ENCODE measurements at places on chromosomes 12 and 14.

DNA sequence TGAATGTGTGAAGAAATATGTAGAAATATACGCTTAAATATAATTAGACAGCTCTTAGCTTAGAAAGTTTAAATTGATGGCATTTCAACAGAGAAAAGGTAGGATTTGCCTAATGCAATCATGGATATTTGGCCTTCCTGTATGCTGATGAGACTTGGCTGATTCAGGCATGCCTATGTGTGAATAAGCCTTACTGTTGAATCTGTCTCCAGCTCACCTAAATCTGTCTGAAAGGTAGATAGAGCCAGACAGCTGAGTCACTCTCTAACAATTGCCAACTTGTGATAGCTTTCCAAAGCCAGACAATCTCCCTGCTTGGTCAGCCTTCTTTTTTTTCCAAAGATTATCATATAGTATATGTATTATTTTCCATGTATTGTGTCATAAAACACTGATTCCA, 92.8 kb upstream of the FLRT2 start:
- no peak for DNase-seq

- DNase-seq, result no peak
Observed at GRCh38 chr12:88921890-88922532, 341.7 kb upstream of the KITLG start.

- no peak for DNase-seq
Observed at GRCh38 chr12:4569261-4569660, 7.3 kb downstream of the DYRK4 start.

- DNase-seq, result no peak
Observed at GRCh38 chr14:68592948-68593556, 199.8 kb downstream of the ZFP36L1 start.

- no peak for DNase-seq
Observed at GRCh38 chr12:66713984-66714383, 35.1 kb upstream of the GRIP1 start.

DNA sequence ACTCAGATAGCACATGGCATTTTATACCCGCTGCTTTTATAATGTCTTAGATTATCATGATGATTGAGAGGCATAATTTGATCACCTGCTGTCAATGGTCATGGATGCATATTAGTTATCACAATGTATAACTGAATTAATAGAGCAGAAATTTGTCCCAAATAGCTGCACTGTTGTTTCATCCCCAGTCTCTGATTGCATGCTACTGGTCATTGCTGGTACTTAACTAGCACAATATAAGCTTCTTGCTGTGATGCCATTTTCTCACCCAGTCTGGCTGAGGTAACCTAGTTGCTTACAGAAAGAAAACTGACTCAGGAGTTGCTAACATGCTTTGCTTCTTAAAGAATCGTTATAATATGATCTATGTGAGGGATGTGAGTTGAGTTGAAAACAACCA, 76.8 kb upstream of the PLEKHA5 start:
- no peak for DNase-seq

DNA sequence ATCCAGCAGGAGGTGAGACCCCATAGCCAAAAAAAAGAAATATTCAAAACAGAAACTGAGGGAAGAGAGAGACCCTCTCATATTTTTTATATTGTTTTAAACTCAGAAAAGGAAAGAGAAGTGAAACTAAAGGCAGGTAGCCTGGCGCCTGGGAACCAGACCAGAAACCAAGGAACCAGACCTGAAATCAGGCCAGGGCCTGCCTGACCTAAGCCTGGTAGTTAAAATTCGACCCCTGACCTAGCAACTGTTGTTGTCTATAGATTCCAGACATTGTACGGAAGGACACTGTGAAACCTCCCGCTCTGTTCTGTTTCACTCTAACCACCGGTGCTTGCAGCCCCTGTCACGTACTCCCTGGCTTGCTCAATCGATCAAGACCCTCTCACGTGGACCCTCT, 38.5 kb upstream of the CD163 start:
- DNase-seq, result no peak

- DNase-seq, result no peak
Observed at GRCh38 chr12:47698055-47698454, 7.8 kb downstream of the RPAP3 start.

- no peak for DNase-seq
Observed at GRCh38 chr12:129681830-129682229, 222.0 kb downstream of the TMEM132D start.

- DNase-seq, result no peak
Observed at GRCh38 chr14:76236172-76237130, 84.7 kb downstream of the GPATCH2L start.

GRCh38 chr14:79570648-79571047, 640.7 kb downstream of the DIO2 start:
- DNase-seq, result no peak

- DNase-seq, result no peak
Observed at GRCh38 chr14:69750495-69750894, 16.4 kb upstream of the SRSF5 start.

GRCh38 chr14:36346052-36346451, 25.6 kb upstream of the MBIP start:
- no peak for DNase-seq

- no peak for DNase-seq
Observed at GRCh38 chr12:105418229-105418628, 87.7 kb downstream of the C12orf75 start.

DNA sequence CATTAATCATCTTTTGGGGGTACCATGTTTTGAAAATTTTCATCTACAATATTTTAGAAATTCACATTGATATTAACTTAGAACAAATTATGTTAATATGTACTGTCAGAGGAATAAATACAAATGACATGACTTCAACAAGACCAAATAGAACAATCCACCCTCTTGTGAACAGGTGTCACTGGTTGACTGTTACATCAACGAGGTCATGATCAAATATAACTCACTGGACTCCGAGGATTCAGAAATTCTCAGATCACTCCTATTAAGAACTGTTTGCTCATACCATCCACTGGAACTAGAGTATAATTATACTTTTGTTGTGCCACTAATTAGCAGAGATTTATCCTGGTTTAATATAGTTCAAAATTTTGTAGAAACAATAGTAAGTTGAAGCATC, 318.8 kb downstream of the PRKD1 start:
- DNase-seq, result no peak

- DNase-seq, result no peak
Observed at GRCh38 chr14:102971836-102972606, 49.6 kb downstream of the AMN start.

DNA sequence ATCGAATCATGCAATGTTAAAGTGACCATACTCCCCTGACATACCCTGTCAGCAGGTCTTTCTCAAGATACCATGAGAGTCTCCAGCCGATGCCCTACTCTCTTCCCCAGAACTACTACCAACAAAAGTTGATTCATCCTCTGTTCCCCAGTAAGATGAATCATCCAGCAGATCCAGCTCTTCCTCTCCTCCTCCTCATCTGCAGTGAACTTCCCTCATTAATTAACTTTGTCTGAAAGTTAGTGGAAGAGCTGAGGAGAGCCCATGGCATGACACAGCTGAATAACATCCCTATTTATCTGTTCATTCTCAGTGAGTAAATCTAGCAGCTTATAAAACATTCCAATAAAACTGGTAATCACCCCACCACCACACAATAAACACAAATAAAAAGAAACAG, 213.4 kb downstream of the EGLN3 start:
- DNase-seq, result no peak

- DNase-seq, result no peak
Observed at GRCh38 chr12:130796985-130797686, 41.9 kb downstream of the STX2 start.

DNA sequence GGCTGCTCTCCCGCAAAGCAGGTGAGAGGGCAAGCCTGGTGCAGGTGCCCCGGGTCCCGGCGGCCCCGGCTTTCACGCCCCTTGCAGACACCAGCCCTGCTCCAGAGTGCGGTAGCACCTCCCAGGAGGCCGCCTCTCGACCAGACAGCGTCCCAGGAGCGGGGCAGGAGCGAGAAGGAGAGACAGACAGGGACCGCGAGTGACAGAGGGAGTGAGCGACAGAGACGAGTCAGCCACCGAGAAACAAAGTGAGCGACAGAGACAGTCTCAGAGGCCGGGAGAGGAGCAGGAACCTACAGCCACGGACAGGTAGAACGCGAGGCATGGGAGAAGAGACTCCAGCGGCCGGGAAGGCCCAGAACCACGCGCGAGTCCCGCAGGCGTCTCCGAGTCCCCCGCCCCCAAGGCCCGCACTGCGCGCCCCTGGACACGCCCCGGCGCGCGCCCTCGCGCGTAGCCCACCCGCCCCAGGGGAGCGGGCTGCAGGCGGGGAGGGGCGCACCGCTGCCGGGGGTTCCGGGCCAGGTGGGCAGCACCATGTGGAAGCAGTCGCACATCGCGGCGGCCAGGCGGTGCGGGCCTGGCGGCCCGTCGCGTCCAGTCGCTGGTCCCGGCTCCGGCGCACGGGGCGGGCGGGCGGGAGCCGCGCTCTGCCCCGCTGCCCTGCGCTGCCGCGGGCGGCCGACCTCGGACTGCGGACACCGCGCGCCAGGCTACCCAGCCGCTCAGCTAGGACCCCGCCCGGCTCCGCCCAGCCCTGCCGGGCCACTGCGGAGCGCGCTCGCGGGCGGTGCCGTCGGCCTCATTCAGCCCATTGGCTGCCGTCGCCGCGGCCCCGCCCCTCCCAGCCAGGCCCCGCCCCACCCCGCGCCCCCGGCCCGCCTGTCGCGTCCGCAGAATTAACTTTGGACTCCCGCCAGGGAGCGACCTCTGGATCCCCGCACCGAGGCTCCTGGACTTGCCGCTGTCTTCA, at the start of gene AHNAK2:
Gene AHNAK2, minus strand, starts transcription at position 694 of the 973 bp plus-strand sequence. Its CDS starts 137 bp downstream, at position 557.
- DNase-seq, result peak; percentile 85

GRCh38 chr12:79162147-79162772, 297.7 kb downstream of the SYT1 start:
- DNase-seq, result no peak

DNA sequence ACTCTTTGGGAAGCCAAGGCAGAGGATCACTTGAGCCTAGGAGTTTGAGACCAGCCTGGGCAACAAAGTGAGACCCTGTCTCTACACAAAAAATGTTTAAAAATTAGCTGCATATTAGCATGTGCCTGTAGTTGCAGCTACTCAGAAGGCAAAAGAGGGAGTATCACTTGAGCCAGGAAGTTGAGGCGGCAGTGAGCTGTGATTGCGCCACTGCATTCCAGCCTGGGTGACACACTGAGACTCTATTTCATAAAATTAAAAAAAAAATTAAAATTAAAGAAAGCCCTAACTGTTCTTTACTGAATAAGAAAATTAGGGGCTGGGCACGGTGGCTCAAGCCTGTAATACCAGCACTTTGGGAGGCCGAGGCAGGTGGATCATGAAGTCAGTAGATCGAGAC, 27.0 kb downstream of the SENP1 start:
- DNase-seq, result no peak

GRCh38 chr14:52023518-52023917, 34.2 kb downstream of the RTRAF start:
- no peak for DNase-seq

DNA sequence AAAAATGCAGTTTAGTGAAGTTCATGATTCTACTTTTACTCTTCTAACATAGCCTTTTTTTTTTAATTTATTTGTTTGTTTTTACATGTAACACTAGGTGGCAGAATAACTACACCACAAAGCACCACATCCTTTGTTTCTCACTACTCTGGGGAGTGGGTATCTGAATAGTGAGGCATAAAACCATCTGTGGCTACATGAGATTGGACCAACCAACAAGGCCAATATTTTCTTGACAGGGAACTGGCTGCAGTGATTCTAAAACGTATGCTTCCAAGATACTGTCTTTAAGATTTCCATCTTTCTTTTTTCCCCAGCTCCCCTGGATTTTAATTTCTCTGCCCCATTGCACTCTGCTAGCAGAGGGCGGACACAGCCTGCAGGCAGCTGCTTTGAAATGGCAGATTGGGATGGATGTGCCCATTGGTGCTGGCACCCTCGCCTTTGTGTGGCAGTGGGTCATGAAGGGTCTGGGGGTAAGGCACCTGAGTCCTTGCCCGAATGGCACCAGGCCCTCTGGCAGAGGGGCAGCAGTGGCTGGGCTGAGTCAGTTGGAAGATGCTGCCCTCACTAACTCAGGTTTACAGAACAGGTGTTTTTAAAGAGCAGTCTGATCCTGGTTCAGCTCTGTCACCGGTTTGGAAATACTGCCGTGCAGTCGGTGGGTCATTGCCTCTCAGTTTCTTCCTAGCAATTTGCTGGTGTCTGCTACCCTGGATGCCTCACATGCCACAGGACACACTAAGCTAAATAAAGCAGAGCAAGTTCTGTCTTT, 429.1 kb downstream of the RAD51B start:
- no peak for DNase-seq

GRCh38 chr14:45705940-45706534, 453.0 kb upstream of the MIS18BP1 start:
- DNase-seq, result no peak

GRCh38 chr12:118064608-118065007, 3.6 kb upstream of the WSB2 start:
- DNase-seq, result no peak
